Neural crest cell (in vitro differentiated cells): ENCODE measurements at places on chromosomes 5 and 9. TPM values are rescaled to one million over a fixed set of nuclear protein-coding genes. Genes with fewer than 3 reads are reported as not detected.

DNA sequence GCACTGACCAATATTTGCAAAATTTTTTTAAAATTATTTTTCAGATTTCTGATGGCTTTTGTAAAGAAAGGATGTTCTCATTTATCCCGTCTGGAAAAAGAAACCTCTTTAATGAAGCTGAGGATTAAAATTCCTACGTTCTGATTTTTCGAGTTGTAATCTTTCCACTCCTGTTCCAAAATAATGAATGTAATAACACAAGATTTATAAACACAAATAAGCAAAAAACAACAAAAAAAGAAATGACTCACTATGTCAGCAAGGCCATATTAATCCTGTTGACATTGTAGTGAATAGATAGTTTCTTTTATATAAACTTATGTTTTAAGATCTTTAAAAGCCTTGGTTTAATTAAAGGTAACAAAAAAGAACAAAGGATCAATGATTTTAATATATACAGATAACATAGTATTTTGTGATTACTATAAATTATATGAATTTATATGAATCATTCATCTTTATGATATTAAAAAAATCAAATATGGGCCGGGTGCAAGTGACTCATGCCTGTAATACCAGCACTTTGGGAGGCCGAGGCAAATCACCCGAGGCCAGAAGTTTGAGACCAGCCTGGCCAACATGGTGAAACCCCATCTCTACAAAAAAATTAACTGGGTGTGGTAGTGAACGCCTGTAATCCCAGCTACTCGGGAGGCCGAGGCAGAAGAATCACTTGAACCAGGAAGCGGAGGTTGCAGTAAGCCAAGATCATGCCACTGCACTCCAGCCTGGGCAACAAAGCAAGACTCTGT, 336.6 kb upstream of the DAB2 start:
- no peak overlapping the region for H3K27ac ChIP-seq
- peaks cover 4% of the 10 kb centered on the region for H3K4me1 ChIP-seq
- no peaks in the 10 kb centered on the region for H3K36me3 ChIP-seq
- peaks cover 4% of the 10 kb centered on the region for H3K27me3 ChIP-seq

DNA sequence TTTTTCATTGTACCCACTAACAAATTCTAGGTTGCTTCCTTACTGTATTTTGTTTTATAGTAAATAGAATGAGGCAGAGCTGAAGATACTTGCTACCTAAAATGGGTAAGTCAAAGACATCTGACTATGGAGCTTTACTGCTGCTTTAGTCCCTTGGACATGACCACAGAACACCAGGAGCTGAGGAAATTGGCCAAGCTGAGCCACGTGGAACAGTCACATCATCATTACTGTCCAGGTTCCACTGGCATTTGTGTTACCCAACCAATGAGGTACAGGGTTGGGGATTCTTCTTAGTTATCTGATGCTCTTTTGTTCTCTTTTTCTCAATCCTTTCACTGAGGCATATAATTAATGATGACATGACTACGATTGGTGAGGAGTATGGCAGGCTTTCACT, 47.1 kb downstream of the SSBP2 start:
- H3K27ac ChIP-seq = peak overlapping the region; percentile 9
- no peak for DNase-seq
- no peaks in the 10 kb centered on the region for H3K27me3 ChIP-seq
- H3K4me3 ChIP-seq = no peak overlapping the region
- peaks cover 28% of the 10 kb centered on the region for H3K36me3 ChIP-seq

DNA sequence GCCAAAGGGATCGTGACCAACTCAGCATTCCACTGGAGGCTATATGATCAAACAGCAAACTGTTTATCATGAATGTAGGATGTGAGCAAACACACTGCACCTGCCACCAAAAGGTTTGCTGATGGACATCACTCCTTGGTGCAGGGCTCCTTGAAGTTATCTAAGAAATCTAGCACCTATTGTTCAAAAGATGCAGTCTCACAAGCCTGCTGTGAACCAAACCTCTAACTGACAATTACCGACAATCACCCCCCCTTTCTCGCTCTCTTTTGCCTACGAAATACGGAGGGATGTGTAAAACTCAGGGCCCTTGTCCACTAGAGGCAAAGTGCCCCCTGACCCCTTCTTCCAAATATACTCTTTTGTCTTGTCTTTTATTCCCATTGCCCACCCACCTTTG, 2.5 kb upstream of the CLTA start:
- H3K27ac ChIP-seq = no peak overlapping the region
- H3K4me1 ChIP-seq = peaks cover 33% of the 10 kb centered on the region
- DNase-seq = no peak

DNA sequence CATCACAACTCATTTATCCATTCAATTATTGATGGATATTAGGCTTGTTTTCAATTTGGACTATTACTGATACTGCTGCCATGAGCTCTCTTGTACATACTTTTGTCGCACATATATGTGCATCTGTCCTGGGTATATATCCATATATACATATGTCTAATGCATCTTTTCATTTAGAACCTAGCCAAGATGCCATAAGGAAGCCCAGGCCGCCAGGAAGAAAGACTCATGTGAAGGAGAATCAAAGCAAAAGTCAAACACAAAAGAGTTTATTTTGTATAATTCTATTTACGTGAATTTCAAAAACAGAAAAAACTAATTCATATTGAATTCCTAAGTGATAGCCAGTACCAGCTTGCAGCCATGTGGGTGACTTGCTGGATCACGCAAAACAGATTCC, 79.0 kb downstream of the ADAMTS12 start:
- H3K27me3 ChIP-seq = no peaks in the 10 kb centered on the region
- peaks cover 41% of the 10 kb centered on the region for H3K4me1 ChIP-seq
- DNase-seq = no peak
- H3K4me3 ChIP-seq = no peak overlapping the region

DNA sequence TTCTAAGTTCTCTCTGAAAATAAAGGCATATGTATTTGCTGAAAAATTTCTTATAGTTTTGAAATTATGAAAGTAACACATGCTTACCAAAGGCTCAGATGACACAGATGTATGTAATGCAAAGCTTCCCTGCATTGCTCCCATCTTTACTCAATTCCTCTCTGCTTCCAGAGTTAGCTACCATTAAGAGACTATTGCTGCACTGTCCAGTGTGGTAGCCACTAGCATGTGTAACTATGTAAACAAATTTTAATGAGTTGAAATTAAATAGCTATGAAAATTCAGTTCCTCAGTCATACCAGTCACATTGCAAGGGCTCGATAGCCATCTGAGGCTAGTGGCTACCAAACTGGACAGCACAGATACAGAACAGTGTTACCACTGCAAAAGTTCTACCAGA, 17.9 kb downstream of the FRMD3 start:
- H3K27ac ChIP-seq = no peak overlapping the region
- no peak for DNase-seq

DNA sequence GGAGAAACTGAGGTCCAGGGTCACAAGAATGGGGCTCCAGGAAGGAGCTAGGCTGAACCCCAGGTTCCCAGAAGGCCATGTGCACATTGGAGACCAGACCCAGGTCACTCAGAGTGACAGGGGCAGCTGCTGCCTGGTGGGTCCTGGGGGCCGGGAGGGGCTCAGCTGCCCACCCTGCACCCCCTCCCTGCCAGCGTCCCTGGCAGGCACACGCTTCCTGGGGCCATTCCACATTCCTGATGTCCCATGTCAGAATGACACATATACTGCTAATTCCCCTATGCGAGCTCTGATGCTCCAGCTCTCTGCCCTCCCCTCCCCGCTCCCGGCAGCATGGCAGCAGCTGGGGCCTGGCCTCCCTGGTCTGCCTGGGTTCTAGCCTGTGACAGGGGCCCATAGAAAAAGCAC, 14.0 kb downstream of the FGFR4 start:
- DNase-seq = no peak
- H3K36me3 ChIP-seq = no peaks in the 10 kb centered on the region
- H3K4me1 ChIP-seq = peaks cover 7% of the 10 kb centered on the region
- no peak overlapping the region for H3K4me3 ChIP-seq
- H3K27me3 ChIP-seq = no peaks in the 10 kb centered on the region

GRCh38 chr5:16922430-16922829, 13.7 kb downstream of the MYO10 start:
- no peak overlapping the region for H3K4me3 ChIP-seq
- no peak overlapping the region for H3K27ac ChIP-seq
- H3K4me1 ChIP-seq = peaks cover 25% of the 10 kb centered on the region

DNA sequence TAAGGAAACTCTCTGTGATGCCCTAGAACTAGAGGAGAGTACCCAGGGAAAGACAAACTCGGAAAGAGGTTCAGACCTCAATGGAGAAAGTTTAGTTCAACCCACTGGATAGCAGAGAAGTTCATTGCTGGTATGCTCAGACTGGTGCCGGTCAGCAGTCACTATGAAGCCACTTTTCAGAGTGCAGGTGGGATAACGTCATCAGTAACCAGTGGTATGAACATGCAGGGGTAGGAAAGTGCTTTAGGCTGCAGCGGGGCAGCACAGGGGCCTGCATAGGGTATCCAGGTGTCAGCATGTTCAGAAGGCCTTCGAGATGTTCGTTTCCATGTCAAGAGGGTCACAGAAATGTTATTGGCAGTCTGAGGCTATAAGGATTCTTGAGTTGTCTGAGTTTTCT, 20.8 kb upstream of the ANKRD55 start:
- no peaks in the 10 kb centered on the region for H3K27me3 ChIP-seq
- H3K36me3 ChIP-seq = peaks cover 2% of the 10 kb centered on the region
- H3K4me3 ChIP-seq = no peak overlapping the region
- H3K27ac ChIP-seq = no peak overlapping the region
- DNase-seq = no peak

- no peaks in the 10 kb centered on the region for H3K27me3 ChIP-seq
- DNase-seq = no peak
- H3K36me3 ChIP-seq = no peaks in the 10 kb centered on the region
- no peaks in the 10 kb centered on the region for H3K4me1 ChIP-seq
- H3K27ac ChIP-seq = no peak overlapping the region
Measured at GRCh38 chr5:104942735-104943134, 1380.1 kb upstream of the NUDT12 start.

Gene LRRC19
- total RNA-seq = not detected in 2 replicates

Gene IFNA5
- total RNA-seq = not detected in 2 replicates
